ENCODE measurements at places on chromosomes 1 and 21.
A peak's percentile ranks its signal among the peaks of the same experiment; 100 is the strongest.

GRCh38 chr1:211352985-211353515, 26.4 kb downstream of the TRAF5 start:
- DNase-seq = peak; percentile 30

- no peak for DNase-seq
Observed at GRCh38 chr1:119816407-119816806, 5.1 kb upstream of the REG4 start.

GRCh38 chr1:24921938-24922662, 8.0 kb downstream of the RUNX3 start:
- no peak for DNase-seq

- DNase-seq = no peak
Observed at GRCh38 chr21:32957545-32957944, 68.2 kb upstream of the OLIG2 start.

DNA sequence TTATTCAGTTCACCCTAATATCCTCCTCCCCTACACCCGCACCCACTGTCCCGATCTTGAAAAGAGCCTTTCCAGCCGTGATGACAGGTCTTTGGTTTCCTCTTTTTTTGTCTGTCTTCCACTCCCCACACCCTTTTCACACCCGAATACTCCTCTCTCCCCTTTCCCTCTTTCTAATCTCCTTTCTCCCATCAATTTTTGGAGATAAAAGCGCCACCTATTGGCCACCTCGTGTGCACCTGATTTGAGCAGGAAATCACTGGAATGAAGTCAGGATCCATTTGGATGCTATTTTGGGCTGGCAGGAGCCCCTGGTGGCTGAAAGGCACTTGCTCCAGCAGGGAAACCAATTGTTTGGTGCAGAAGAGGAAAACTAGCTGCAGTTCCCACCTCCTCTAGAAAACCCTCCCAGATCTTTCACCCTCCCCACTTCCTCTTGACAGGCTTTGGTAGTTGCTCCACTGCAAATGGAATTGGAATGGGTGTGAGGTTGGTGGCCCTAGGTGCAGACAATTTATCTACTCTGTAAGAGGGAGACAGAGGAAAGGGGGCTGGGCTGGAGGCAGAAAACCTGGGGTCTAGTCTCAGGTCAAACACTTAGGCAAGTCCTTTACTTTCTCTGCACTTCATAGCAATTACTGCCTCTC, 8.4 kb downstream of the FOXE3 start:
- DNase-seq = no peak

DNA sequence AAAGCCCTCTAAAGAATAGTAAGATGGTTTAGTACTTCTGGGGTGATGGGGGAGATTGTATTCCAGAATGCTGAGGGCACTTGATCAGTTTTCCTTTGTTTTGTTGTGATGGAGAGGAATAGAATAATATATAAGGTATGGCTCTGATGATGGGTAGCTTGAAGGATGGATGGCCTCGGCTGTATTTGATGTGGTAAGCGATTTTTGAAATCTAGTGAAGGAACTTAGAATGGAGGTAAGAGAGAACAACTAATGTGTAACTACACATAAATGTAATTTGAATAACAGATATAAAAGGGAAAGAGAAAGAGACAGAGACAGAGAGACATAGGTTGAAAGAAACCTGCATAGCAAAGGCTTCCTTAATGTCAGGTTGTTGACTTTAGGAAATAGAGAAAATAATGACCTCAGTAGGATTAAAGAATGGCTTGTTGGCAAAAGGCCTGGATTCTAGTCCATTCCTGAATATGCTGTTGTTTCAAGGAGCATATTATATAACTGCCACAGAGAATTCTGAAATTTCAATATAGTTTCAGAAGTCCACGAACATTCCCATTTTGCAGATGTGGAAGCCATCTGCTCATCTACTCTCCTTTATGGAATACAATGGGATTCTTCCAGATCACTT, 58.7 kb downstream of the NIBAN1 start:
- no peak for DNase-seq

- DNase-seq = no peak
Observed at GRCh38 chr1:7407544-7407895, 363.6 kb upstream of the VAMP3 start.

- no peak for DNase-seq
Observed at GRCh38 chr1:99527545-99527944, 118.4 kb upstream of the PALMD start.

- DNase-seq = no peak
Observed at GRCh38 chr1:40932006-40932405, 47.5 kb upstream of the CTPS1 start.

DNA sequence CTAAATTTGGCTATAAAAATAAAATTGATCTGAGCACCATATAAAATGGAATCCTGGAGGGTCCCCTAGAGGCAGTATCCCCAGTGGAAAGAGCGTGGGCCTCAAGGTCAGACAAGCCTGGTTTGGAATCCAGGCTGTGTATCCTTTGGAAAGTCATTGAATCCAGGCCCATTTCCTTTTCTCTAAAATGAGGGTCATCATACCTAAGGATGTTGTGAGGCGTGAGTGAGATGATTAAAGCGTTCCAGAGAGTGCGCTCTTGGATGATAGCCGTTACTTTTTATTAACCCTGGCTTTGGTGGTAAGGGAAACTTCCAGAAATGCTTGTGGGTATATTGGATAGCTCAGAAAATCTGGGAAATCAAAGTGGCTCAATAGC, 683 bp upstream of the ZNF436 start:
- no peak for DNase-seq

All from GM06990 (cell line).